Head of caudate nucleus (tissue), 42 donors: ENCODE measurements at places on chromosomes 1 and 21.

DNA sequence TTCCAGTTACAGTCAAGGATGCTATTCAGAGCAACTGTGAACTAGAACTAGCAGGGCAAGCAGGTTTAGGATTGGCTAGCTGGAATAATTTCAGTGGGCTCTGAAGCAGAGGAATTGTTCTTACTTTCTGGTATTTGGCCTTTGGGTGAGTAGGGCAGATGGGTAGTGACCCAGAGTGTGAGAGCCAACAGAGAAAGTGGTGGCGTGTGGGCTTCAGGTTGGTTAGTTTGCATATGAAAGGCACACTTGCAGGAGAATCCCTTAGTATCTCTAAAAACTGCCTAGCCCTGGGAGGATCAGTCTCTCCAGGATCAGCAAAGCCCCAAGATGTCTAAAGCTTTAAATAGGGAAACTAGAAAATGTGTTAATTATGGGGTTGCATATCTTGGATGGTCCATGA lies 67.6 kb upstream of the LRRC8B start:
- no peak for DNase-seq

DNA sequence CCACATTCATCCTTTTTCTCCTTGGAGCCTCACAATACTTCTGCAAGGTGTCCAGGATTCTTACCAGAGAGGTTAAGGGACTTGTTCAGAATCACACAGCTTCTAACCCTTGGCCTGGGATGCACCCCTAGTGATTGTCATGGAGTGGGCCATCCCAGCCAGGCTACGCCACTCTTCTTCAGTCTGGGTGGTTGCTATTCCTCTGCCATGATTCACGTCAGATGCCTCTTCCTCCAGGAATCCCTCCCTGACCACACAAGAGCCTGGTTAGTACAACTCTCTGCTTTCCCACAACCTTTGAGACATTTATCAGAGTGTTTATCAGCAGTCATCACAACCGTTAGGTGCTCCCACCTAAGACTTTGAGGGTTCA lies 121.8 kb downstream of the EPHB2 start:
- no peak for DNase-seq

DNA sequence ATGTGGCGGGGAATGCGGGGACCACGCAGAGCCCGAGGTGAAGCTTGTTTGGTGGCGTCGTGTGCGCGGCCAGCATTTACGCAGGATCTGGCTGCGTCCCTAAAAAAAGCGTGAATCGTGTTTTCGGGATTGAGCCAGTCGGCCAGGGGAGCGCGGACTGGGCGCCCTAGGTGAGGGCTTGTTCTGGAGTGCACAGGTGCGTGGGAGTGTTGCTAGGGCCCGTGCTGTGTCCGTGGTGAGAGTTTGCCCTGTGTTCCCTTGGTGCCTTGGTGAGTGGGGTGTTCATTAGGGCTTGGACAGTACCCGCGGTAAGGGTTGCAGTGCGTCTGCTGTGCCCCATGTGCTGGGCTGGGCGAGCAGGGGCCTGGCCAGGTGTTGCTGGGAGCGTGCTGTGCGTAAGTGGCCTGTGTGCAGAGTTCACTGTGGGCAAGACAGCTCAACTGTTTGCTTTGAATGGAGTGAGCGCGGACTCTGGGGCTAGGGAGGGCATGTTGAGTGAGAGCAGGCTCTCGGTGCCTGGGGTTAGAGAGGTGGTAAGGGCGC lies 673 bp downstream of the CD46 start:
- DNase-seq, result no peak

GRCh38 chr1:181149326-181150125 lies 61.0 kb downstream of the IER5 start:
- DNase-seq, result no peak

DNA sequence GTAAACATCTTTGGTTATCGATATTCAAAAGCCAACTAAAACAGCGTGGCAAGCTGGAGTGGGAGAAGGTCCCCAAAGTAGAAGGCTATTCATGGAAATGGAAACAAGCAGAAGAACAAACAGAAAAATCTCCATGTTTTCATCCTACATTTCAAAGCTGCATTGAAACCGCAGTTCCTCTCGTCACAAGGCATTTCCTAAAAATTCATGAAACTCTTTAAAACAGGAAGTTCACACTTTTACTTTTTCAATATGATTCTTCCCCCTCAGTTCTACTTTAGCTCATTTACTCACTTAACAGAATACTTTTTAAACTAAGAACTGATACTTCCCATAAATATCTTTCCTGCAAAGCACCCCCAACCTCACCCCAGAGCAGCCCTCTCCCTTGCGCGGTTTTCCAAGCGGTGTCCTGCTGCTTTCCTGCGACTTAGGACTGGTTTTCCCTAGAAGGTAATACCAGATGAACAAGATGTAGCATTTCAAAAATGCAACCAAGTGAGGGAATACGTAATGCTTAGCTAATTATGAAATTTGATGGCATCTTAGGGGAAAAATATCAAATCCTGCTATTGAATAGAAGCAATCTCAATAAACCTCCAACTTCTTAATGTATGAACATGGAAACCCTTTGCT lies 228.3 kb upstream of the PKN2 start:
- no peak for DNase-seq

DNA sequence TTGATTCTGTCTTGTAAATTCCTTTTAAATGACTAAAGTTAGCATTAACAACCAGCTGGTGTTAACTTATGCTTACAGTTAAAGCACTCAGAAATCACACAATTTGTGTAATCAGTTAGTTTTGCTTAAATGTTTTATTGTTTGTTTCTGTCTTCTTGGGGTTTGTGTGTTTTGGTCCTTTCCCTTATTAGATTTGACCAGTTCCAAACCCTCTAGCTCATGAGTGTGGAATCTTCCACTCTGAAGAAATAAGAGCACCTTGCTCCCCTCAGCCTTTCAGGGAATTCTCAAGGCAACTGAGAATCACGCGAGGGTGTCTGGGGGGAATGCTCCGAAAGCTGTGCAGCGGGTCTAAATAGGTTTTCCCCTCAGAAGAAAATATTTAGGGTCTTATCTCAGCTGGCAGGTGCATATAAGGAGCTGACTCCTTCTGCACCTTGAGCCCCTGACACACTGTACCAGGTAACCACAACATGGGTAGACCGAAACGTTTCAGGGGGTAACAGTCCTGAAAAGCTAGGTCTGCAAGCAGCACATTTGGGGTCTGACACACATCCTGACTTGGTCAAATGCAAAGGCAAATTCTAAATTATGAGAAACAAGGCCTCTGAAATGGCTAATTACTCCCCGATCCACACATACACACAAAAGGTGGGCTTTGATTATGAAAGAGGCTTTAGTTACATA lies 188.1 kb upstream of the ETV3 start:
- no peak for DNase-seq

GRCh38 chr1:50658459-50659076 lies 235.3 kb upstream of the DMRTA2 start:
- DNase-seq, result no peak

DNA sequence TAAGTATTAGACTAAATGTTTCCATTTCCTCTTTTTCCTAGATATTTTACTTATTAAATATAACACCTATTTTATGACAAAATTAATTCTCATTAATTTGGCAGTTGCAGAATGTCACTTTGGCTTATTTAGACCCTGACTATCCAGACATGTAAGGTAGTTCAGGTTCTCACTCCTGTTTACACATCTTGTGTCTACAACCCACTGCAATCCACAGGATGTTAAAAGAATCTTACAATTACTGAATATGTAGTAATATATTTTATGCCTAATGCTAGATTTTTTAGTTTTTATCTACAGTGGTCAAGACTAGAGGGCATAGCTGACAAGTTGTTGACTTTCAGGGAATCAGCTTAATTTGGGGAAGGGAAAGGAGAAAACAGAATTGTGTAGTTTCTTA lies 346.7 kb downstream of the USP25 start:
- no peak for DNase-seq

GRCh38 chr1:41882486-41882885 lies 36.2 kb downstream of the HIVEP3 start:
- no peak for DNase-seq

DNA sequence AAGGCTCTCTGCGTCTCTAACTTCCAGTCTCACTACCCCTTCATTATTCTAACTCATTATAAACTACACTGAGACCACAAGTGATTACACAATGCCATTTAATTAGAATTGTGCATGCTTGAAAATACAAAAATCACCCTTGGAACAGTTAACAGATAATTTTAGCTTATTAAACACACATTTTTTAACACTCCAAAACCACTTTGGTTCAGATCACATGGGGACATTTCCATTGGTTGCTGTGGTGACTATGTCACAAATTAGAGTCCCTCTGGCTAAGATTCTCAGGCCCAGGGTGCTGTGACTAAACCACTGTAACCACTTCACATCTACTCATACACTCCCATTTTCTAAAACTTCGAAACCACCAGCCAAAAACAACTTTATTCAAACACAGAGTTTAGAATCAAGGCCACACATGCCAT lies 43.0 kb downstream of the JAK1 start:
- no peak for DNase-seq

DNA sequence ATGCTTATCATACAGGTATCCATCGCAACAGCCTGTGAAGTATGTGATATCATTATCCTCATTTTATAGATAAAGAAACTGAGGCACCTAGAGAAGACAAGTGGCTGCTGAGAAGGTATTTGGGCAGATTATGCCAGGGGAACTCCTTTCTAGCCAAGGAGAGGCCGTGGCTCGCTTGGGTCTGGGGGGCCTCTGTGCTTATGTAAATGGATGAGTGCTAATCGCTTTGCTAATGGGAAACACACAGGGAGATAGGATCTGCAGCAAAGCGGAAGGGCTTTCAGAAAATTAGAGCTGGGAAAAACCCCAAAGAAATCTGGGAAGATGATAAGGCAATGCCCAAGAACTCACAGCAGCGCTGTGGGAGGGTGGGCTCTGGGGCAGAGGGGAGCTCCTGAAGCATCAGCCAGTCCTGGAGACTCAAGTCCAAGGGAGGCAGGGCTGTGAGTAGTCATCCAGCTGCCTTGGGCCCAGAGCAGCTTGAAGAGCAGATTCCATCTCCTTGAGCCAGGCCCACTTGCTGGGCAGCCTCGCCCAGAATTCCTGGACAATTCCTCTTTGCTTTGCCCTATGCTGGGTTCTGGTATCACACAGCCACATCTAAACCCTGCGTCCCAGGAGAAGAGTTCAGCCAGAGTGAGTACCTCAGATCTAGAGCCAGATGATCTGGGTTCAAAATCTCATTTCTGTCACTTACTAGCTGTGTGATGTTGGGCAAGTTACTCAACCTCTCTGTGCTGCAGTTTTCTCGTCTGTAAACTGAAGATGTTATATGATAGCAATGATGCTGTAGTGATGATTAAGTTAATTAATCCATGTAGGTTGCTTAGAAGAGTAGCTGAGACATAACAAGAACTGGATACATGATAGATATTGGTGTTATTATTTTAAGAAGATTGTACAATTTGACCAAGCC lies 36.7 kb downstream of the FOXD2 start:
- no peak for DNase-seq

DNA sequence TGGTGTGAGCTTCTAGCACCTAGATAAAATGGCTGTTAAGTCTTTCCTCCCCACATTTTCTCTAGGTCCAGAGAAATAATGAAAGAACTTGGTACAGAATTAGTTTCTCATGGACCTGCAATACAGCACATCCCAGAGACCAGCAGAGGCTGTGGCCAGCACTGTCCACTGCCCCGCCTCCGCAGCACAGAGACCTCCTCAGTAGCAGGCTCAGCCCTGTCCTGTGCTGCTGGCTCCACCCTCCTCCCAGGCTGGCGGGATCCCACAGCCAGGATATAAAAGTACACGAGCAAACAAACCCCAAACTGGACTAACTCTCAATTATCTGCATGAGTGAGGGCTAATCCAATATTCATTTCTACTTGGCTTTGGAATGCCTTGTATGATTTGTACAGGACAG lies 401.5 kb downstream of the RPS6KC1 start:
- DNase-seq, result no peak

DNA sequence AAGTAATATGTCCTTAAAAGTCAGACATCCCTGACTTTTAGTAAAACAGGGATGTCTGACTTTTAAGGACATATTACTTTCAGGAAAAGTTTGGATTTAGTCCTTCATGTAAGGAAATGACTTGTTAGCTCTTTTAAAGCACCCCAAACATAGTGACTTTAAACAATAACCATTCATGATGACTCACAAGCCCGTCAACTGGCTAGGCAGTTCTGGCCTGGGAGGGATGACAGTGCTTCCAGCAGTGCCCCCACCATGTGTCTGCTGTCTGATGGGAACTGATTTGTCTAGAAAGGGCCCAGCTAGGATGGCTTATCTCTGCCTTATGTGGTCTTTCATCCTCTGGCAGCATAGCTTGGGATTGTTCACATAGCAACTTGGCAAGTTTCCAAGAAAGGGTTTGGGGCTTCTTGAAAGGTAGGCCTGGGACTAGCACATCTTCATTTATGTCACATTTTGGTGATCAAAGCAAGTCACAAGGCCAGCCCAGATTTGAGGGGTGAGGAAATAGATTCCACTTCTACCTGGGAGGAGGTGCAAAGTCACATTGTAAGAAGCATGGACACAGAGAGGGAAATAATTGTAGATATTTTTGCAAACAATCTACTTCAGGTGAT lies 143.5 kb downstream of the C1orf94 start:
- no peak for DNase-seq
